ENCODE measurements at places on chromosomes 16 and 17.
A peak's percentile ranks its signal among the peaks of the same experiment; 100 is the strongest.

DNA sequence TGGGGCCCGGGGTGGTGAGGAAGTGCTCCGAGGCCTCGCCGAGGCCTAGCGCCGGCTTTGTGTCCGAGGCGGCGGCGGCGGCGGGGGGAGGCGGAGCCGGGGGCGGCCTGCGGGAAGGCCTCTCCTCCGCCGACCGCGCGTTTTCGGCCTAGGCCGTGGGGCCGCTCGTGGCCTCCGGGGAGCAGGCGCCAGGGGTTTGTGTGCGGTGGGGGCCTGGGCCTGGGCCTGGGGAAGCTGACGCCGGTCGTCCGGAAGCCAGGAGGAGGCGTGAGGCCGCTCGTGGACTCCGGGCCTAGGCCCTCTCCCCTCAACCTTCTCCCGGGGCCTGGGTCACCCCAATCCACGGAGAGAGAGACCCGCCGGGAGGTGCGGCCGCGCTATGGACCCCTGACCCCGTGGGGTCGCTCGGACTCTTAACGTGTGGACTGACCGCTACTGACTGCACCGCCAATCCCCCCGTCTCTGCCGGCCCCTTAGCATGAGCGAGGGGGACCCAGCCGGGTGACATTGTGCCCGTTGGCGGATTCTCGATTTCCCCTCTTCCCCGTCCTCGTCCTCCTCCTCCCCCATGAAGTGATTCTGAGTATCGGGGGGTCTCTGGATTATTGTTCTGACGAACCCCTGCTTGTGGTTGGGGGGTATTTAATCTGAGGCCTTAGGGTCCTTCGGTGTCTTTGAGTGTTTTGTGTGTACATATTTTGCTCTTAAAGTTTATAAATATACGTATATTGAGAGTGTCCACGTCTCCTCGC is 660 bp downstream of the RBBP6 start:
- DNase-seq = peak; percentile 47

- DNase-seq = no peak
Measured at GRCh38 chr17:282000-282911, 70.4 kb downstream of the RPH3AL start.

DNA sequence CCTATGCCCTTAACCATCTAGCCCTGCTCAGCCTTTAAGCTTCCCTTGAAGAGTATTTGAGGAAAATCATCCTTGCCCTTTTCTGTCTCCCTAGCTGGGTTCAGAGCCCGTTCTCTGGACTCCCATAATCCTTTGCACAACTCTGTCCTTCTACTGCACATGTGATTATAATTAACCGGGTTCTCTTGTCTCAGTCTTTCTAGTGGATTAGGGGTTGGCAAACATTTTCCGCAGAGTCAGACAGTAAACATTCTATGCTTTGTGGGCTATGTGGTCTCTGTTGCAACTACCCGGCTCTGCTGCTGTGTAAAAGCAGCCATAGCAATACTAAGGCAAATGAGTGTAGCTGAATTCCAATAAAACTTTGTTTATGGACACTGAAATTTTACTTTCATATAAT is 80.0 kb downstream of the CDRT15 start:
- no peak for DNase-seq

GRCh38 chr16:77840673-77841501 is 52.5 kb downstream of the VAT1L start:
- DNase-seq = no peak
